ENCODE measurements at places on chromosomes 12 and 14. TPM values are rescaled to one million over a fixed set of nuclear protein-coding genes. Genes with fewer than 3 reads are reported as not detected.

- H3K4me3 ChIP-seq: no peak overlapping the region
- DNase-seq: no peak
- no peaks in the 10 kb centered on the region for H3K27me3 ChIP-seq
- H3K4me1 ChIP-seq: no peaks in the 10 kb centered on the region
- no peak overlapping the region for H3K27ac ChIP-seq
These were observed 103.2 kb upstream of the PARP11 start for GRCh38 chr12:3976351-3976938.

DNA sequence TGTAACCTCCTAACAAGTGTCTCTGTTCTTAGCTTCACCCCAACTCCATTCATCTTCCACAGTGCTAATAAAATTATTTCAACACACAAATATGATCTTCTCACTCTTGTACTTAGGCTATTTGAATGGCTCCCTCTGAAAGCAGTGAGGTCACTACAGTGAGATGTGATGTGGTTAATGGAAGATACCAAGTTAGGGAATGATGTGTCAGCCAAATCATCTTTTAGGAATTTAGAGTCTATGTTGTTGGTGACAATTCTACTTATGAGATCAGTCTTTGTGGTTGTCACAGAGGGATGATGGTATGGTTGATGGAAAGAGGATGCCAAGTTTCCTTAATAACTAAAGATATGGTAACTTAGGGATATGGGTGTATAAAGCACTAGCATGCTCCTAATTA is 57.6 kb downstream of the POLR3B start:
- no peak for DNase-seq
- no peaks in the 10 kb centered on the region for H3K27me3 ChIP-seq
- no peaks in the 10 kb centered on the region for H3K4me1 ChIP-seq
- no peaks in the 10 kb centered on the region for H3K36me3 ChIP-seq
- no peak overlapping the region for H3K4me3 ChIP-seq
- no peak overlapping the region for H3K27ac ChIP-seq

The CD4 gene
- 9.6 TPM for total RNA-seq

DNA sequence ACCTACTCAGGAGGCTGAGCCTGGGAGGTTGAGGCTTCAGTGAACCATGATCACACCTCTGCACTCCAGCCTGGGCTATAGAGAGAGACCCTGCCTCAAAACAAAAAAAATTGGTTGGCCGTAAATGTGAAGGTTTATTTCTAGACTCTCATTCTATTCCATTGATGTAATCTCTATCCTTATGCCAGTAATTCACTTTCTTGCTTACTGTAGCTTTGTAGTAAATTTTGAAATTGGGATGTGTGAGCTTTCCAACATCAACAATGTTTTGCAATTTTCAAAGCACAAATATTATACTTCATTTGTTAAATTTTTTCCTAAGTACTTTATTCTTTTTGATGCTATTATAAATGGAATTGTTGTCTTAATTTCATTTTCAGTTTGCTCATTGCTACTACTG is 24.6 kb downstream of the LIN52 start:
- H3K27me3 ChIP-seq: no peaks in the 10 kb centered on the region
- no peak for DNase-seq
- H3K36me3 ChIP-seq: peaks cover 3% of the 10 kb centered on the region
- H3K27ac ChIP-seq: no peak overlapping the region
- no peaks in the 10 kb centered on the region for H3K4me1 ChIP-seq

GRCh38 chr14:24335461-24336171 is 745 bp upstream of the ADCY4 start:
- no peak for DNase-seq
- H3K4me3 ChIP-seq: no peak overlapping the region
- H3K36me3 ChIP-seq: no peaks in the 10 kb centered on the region
- peaks cover 38% of the 10 kb centered on the region for H3K4me1 ChIP-seq

DNA sequence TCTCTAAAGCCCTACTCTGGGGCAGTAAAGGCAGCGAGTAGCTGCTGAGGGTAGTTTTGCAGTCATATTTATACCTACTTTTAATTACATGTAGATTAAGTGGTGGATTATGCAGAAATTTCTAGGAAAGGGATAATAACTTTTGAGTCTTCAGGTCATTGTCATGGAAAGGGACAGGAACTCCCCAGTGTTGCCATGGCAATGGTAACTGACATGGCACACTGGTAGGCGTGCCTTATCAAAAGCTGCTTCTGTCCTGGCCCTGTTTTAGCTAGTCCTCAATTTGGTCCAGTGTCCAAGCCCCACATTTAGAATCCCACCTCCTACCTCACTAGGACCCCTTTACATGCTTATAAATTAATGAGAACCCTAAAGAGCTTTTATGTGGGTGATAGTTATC is 303.1 kb downstream of the VRK1 start:
- no peaks in the 10 kb centered on the region for H3K27me3 ChIP-seq
- no peak overlapping the region for H3K27ac ChIP-seq
- H3K36me3 ChIP-seq: no peaks in the 10 kb centered on the region
- DNase-seq: no peak

Measured in tibial nerve (tissue), 4 donors.